ENCODE measurements at places on chromosomes 7 and 10.

DNA sequence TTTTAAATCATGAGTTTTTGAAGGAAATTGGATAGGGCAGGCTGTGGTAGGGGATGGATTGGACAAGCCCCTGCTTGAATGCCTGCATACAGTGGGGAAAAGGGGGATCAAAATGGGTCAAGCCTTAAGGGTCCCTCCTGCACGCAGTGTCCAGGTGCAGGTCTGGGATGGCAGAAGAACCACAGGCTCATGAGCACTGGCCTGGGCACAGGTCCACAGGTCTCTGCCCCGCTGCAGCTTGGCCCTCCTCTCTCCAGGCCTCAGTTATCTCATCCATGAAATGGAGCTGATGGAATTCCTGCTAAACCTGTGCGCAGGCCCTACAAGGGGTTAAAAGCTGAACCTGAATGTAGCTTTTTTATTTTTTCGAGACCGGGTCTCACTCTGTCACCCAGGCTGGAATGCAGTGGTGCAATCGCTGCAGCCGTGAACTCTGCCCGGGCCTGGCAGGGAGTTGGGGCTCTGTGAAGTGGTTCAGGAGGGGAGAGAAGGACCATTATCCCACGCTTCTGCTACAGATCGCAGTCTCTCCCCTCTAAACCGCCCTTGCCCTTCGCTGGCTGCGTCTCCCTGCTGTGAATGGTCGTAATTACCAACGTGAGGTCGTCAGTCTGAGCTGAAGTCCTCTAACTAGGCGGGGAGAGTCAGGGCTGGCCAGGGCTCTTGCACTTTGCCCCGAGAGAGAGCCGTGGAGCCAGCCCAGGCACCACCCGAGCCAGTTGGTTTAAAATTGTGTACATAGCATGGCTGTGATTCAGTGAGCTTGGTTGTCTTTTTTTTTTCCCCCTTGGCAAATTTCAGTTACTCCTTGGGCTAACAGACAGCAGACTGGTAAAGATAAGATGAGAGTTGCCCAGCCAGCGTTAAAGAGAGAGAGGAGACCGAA lies 77.5 kb upstream of the GTF2I start:
- DNase-seq, result no peak

- no peak for DNase-seq
These were observed 97.8 kb downstream of the OAT start for GRCh38 chr10:124320778-124321432.

DNA sequence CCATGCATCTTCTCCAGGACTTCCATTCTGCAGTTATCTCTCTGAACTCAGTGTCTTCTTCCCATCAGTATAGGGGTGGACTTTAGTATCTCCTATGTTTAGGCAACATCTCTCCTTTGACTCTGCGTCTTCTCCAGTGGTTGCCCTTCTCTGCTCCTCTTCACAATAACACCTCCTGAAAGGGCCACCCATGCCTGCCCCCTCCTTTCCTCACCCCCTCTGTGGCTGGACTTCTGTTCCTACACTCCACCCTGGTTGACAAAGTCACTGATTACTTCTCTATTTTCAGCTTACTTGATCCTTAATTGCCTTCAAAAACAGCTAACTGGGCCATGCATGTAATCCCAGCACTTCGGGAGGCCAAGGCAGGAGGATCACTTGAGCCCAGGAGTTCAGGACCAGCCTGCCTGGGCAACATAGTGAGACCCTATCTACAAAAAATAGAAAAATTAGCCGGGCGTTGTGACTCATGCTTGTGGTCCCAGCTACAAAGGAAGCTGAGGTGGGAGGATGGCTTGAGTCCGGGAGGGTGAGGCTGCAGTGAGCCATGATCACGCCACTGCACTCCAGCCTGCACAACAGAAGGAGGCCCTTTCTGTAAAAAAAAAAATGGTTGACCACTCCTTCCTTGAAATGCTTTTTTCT lies 13.7 kb downstream of the SRGN start:
- no peak for DNase-seq

GRCh38 chr10:56881218-56881617 lies 520.2 kb upstream of the ZWINT start:
- no peak for DNase-seq

DNA sequence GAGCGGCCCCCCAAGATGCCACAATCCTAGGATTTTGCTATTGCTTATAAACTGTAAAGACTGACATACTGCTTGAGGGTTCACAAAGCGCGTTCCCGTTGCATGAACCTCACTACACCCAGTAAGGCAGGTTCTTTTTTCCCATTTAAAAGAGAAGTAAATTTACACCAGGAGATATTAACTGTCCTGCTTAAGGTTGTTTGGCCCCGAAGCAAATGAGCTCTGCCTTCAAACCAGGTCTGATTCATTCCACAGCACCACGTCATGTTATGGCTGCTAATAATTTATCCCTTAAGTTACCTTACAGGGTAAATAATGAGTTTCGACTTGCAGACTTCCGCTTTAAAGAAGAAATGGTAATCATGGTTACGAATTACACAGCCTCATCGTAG lies 559 bp upstream of the FKBP14 start:
- peak; percentile 26 for DNase-seq

DNA sequence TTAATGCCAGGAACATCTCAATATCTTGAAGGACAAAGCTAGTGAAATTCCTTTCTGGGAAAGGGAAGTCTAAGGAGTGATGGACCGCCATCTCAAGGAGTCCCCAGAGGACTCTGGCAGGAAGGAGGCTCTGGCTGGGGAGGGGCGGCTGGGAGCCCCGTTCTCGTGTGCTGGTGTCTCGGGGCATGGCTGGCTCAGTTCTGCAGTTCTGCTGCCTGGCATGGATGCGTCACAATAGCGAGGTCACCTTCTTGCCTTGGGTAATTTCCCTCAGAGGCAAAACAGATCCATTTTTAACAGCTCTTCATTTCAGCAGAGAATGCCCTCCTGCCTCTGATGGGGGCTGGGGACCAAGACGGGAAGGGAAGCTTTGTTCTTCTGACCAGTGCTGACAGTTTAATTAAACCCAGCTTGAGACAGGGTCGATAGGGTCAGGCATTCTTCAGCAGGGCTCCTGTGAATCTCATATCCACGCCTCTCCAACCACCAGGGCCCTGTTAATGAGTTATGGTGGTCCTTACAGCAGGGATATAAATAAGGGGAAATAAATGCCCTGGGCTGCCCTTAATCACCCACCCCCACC lies 35.7 kb downstream of the SLIT1 start:
- no peak for DNase-seq
